Astrocyte of the hippocampus (primary cell): ENCODE measurements at places on chromosomes 7 and 10.

- no peak for DNase-seq
Measured at GRCh38 chr7:154776350-154776749, 226.6 kb downstream of the PAXIP1 start.

GRCh38 chr10:86872757-86873156, 84.7 kb downstream of the MMRN2 start:
- DNase-seq, result peak; percentile 49

GRCh38 chr10:29022513-29022912, 266.4 kb upstream of the LYZL1 start:
- no peak for DNase-seq

- DNase-seq, result no peak
Measured at GRCh38 chr10:91201213-91201996, 19.1 kb upstream of the PCGF5 start.

GRCh38 chr10:83612050-83612449, 527.3 kb upstream of the GHITM start:
- peak; percentile 89 for DNase-seq

DNA sequence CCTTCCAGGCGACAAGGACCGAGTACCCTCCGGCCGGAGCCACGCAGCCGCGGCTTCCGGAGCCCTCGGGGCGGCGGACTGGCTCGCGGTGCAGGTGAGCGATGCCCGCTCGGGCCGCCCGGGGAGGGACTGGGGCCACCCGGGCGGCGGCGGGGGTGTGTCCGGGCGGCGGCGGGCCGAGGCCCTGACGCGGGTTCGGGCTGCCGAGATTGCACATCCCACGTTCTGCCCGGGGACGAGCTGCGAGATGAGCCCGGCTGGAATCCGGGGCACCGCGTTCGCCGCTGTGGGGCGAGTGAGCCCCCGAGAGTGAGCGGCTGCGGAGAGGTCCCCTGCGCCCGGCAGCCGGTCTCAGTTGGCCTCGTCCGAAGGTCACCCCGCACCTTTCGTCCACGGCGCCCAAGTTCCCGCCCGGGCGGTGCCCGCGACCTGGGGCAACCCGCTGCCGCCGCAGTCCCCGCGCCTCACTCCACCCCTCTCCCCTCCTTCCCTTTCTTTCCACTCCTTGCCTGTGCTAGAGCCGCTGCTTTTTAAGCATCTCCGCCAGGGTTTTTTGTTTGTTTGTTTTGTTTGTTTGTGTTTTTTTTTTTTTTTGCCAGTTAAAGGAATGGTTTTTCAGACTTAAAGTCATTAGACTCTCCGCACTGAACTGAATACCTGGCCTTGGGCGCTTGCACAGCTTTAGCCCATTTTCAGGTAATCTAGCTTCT, 515 bp downstream of the RALA start:
- DNase-seq, result peak; percentile 39

- DNase-seq, result peak; percentile 46
Measured at GRCh38 chr10:72087969-72088888, at the start of gene SPOCK2. Gene SPOCK2, minus strand, starts transcription at chr10:72088551. Its CDS starts 223 bp downstream, at chr10:72088328.

GRCh38 chr7:114173170-114173890, 241.3 kb upstream of the FOXP2 start:
- no peak for DNase-seq

GRCh38 chr7:142817506-142817905, 37.4 kb upstream of the EPHB6 start:
- DNase-seq, result no peak

DNA sequence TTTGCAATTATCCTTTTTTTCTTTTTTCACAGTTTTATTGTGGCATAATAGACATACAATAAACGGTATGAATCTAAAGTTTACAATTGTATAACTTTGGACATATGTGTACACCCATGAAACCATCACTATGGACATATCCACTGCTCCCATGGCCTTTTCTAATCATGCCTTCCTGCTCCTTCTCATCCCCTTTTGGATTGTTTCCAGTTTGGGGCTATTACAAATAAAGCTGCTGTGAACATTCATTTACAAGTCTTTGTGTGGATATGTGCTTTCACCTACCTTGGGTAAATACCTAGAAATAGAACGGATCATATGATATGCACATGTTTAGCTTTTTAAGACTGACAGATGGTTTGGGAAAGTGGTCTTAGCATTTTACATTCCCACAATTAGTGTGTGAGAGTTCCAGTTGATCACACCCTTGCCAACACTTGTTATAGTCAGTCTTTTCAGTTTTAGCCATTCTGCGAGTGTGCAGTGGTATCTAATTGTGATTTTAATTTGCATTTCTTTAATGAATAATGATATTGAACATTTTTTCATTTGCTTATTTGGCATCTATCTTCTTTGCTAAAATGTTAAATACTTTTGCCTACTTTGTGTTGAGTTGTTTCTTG, 120.9 kb upstream of the KAT6B start:
- no peak for DNase-seq

DNA sequence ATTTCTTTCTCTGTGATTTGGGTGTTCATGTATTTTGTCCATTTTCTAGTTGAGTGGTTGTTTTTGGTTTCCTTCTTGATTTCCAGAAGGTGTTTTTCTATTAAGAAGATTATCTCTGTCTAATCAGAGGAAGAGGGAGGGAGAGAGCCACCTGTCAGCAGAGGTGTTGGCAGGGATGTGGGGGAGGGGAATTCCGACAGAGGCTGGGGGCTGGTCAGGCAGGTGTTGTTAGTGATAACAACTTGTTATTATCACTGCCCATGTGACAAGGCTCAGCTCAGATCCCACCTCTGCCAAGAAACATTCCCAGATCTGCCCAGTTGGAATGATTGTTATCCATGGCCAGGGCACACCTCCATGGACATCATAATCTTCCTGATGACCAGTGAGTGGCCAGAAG, 293.4 kb downstream of the GFRA1 start:
- DNase-seq, result no peak

- no peak for DNase-seq
Measured at GRCh38 chr10:67603086-67603485, 92.9 kb downstream of the CTNNA3 start.

DNA sequence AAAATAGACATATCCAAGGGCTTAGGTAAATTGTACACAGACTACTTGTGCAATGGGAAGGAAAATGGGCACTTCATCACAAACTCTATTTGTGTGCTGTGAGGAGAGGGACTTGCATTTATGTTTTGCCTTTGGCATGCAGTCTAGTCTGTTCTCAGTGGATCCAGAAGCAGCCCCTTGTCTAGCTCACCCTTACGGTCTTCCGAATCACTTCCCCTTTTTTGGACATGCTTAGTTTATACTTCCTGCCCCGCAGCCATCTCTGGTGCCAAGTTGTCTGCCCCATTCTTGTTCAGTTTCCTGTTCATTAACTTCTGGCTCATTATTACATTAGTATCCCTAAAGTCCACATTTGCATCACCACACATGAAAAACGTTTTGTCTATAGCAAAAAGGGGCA, 161.6 kb downstream of the NRCAM start:
- peak; percentile 59 for DNase-seq

GRCh38 chr10:90635111-90635765, 222.6 kb downstream of the HTR7 start:
- DNase-seq, result no peak

GRCh38 chr7:51067757-51068156, 248.9 kb downstream of the COBL start:
- DNase-seq, result peak; percentile 82

GRCh38 chr10:75525646-75526045, 94.2 kb downstream of the LRMDA start:
- DNase-seq, result no peak

DNA sequence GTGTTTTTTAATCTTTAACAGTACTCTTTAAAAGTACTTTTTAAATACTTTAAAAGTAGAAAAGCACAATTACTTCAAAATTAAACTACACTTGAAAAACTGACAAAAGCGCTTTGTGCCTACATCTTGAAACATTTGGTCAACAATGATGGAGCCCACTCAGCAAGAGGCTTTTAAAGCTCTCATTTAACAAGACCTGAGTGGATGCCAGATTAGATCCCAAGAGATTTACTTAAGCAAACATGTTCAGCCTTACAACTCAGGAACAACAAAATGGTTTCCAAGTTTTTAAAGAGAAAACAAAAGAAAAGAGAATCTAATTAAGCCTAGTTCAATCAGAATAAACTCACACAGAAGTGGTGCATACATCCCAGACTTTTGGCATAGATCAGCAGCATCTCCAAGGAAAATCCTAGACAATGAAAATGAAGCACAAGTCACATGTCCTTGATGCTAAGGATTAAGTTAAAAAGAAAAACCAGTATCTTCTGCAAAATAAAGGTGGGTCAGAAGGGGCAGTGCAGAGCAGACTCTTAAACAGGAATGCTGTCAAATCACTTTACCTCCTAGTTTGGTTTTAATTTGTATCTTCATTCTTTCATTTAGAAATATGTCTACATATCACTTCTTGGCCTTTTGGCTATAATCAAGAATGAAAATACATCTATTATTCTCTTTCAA, 26.2 kb downstream of the HIBADH start:
- DNase-seq, result peak; percentile 20
